ENCODE measurements at places on chromosomes 4 and X.

GRCh38 chrX:39174772-39175417 is 373.6 kb downstream of the MID1IP1 start:
- DNase-seq: no peak

- DNase-seq: no peak
Observed at GRCh38 chrX:47610511-47610910, 9.1 kb downstream of the SYN1 start.

DNA sequence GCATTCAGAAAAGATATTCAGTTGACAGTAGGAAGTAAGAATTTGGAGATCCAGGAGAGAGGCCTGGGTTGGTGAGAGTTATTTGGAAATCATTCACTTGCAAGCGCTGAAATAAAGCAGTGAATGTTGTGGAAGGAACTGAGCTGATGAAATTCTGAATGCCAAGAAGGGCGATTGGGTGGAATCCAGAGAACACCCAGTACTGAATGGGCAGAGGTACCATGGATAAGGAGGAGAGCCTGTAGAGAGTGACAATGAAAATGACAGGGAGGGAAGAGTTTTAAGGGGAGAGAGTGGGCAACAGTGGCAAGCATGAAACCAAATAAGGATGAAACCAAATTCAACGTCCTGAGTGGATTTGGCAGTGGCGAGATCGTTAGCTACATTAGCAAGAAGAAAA is 6.7 kb upstream of the STOX2 start:
- no peak for DNase-seq

DNA sequence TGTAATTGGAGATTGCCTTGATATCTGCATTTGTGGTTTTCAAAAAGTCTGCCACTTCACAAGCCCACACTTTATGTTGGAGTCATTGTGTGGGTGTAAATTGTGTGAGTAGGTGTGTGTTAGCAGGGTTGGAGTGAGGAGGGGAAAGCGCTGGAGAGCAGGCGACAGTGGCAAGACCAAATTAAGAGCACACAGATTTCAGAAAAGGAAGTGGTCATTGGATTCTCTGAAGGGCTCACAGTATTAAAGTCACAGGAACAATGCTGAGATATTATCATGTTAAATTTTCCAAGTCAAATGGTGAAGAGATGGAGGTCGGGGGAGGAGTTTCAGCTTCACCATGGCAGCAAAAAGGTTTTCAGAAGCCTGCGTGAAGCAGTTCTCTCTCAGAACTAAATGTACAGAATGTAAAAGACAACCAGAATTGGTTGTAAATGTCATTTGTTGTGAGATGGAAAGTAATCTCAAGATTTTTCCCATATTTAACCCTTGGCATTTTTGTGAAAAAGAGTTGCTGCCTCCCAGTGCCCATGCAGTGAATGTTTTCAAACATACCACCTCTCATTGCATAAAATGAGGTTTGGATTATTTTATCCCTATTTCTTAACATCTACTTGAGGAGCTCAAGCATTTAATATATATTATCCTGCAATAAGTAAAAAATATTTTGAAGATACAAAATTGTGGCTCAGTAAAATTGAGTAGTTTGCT is 265.9 kb downstream of the ZNF674 start:
- DNase-seq: no peak

GRCh38 chr4:15914736-15915135 is 23.8 kb downstream of the FGFBP1 start:
- no peak for DNase-seq

GRCh38 chr4:8051644-8052043 is 107.0 kb downstream of the ABLIM2 start:
- DNase-seq: no peak

- DNase-seq: no peak
Observed at GRCh38 chr4:8655411-8656184, 63.0 kb downstream of the CPZ start.

GRCh38 chr4:155609455-155610059 is 57.1 kb upstream of the GUCY1A1 start:
- DNase-seq: peak; percentile 8

DNA sequence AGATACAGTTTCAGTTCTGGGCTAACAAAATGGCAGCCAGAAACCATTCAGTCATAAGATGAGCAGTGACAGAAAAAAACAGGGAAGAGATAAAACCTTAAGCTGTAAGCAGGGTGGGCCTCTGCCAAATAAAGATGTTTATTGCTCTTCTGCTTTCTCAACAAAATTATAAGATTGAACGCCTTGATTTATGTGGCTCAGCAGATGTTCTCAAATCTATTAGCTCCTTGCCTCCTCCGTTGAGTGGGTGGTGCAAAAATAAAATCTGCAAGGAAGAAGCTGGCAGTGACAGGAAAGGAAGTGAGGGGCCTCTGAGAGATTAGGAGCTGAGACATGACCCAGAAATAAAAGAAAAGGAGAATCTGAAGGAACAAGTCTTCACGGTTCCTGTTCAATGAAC is 206.6 kb downstream of the PTTG2 start:
- DNase-seq: no peak

- peak; percentile 54 for DNase-seq
Observed at GRCh38 chr4:71187404-71188155, 151.2 kb upstream of the SLC4A4 start.

DNA sequence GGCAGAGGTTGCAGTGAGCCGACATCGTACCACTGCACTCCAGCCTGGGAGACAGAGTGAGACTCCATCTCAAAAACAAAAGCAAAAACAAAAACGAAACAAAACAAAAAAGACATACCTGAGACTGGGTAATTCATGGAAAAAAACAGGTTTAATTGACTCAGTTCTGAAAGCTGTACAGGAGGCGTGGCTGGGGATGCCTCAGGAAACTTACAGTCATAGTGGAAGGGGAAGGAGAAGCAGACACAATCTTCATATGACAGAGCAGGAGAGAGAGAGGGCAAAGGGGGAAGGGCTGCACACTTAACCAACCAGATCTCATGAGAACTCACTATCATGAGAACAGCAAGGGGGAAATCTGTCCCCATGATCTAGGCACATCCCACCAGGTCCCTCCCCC is 229.5 kb downstream of the STK32B start:
- no peak for DNase-seq

- no peak for DNase-seq
Observed at GRCh38 chr4:44872246-44872645, 145.9 kb upstream of the GNPDA2 start.

- no peak for DNase-seq
Observed at GRCh38 chrX:112613039-112613438, 66.7 kb downstream of the LHFPL1 start.

DNA sequence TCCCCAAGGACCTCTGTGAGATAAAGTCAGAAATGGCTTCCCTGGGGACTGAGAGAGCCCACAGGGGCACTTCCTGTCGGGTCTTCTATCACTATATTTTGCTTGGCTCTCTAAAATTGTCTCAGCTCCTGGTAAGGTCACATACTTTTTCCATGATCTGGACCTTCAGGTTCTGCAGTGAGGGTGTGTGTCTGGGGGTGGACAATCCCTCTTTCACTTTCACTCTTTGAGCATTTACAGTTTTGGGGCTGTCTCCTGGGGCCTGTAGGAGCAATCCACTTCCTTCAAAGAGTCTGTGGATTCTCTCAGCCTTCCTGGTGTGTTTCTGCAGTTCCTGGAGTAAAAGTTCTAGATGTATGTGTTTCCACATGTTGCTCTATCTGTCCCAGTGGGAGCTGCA is 335.7 kb downstream of the FSTL5 start:
- peak; percentile 36 for DNase-seq

- DNase-seq: no peak
Observed at GRCh38 chrX:25178555-25178954, 162.8 kb upstream of the ARX start.

DNA sequence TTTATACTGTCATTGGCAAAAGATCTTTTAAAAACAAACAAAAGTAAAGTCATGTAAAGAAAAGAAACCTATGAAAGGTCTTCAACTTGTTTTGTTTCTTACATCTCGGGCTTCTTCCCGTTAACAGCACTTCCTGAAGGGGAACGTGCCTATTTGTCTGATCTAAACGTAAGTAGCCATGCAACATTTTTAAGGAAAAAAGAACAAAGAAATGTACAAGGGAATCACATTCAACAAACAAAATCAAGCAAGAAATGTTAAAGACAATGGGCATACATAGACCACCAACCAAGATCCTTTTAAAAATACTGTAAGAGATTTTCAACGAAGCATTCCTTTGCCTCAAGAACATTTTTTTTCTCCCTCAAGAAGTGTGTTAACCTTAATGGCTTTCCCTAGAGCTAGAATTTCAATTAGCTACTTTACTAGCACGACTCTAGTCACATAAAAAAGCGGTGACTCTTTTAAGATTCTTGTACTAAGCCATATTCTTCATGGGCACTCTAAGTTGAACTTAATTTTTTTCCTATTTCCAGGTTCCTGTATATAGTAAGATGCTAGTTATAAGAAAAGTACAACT is 112.0 kb upstream of the TTC29 start:
- peak; percentile 43 for DNase-seq

GRCh38 chrX:10634392-10635161 is 14.2 kb upstream of the MID1 start:
- peak; percentile 88 for DNase-seq

DNA sequence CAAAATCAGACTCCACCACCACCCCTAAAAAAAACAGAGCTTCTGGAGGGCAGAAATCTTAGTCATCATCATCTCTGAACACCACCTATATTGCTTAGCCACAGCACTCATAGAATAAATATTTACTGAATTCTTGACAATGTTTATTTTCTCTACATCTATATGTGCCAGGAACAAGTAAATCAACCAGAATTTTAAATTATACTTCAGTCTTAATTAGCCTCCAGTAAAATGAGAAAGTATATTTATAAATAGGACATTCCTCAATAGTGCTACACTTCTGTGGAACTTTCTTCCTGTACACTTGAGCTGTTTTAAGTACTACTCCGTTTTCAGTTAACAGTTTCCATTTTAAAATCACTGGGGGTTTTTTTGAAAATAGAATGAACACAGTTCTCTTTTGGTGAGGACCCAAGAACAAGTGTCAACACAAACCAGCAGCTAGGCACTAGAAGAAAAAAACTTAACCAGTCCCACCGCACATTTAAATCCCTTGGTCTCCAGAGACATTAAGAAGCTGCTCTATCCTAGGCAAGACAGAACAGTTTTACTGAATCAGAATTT is 25.5 kb downstream of the SMIM14 start:
- peak; percentile 81 for DNase-seq

Data from fibroblast of skin of back (primary cell).